ENCODE measurements at places on chromosomes 13 and 19.
A peak's percentile ranks its signal among the peaks of the same experiment; 100 is the strongest.

DNA sequence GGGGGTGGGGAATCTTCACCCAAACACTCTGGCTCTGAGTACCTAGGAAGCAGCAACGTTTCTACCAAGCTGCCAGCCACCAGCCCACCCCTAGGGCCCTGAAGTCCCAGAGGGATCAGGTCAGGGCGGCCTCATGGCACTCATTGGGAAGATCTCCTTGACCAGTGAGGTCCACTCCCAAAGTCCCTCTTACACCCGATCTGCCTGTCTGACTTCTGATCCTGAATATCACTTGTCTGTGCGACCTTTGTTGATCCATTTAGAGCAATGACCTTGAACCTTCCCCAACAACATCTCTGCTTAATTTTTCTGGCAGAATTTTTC lies 2.1 kb upstream of the GNA15 start:
- no peak for DNase-seq

- DNase-seq, result no peak
These were observed 4.3 kb downstream of the CTU1 start for GRCh38 chr19:51103926-51104341.

- DNase-seq, result peak; percentile 80
These were observed at the start of gene ZNF382 for GRCh38 chr19:36605101-36605876. ZNF382 (plus strand) TSS chr19:36605313; CDS start chr19:36609915, 4,602 bp downstream.

GRCh38 chr19:30710721-30711120 lies 338.5 kb downstream of the ZNF536 start:
- DNase-seq, result no peak

DNA sequence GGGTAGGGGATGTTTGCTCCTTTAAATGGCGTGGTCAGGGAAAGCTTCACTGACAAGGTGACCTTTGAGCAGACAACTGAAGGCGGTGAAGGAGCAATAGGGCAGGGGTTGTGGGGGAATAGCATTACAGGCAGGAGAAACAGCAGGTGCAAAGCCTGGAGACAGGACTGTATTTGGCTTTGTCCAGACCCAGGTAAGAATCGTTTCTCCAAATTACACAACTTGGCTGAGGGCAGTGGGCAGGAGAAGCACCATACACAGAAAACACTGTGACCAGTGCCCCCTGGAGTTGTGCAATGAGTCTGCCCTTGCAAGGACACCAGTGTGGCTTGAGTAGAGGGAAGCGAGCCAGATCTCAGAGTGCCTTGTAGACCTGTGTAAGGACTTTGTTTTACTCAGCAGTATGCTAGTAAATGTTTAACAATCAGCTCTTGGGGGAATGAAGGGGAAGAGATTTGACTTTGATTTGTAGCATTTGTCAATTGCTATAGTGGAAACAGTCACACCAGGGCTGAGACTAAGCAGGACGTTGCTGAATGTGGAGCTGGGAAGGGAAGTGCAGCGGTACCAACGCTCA lies 360.0 kb downstream of the DCT start:
- DNase-seq, result no peak

GRCh38 chr19:20879501-20879900 lies 43.5 kb upstream of the ZNF85 start:
- no peak for DNase-seq

GRCh38 chr13:76886005-76886291 lies 257 bp downstream of the KCTD12 start:
- DNase-seq, result no peak

DNA sequence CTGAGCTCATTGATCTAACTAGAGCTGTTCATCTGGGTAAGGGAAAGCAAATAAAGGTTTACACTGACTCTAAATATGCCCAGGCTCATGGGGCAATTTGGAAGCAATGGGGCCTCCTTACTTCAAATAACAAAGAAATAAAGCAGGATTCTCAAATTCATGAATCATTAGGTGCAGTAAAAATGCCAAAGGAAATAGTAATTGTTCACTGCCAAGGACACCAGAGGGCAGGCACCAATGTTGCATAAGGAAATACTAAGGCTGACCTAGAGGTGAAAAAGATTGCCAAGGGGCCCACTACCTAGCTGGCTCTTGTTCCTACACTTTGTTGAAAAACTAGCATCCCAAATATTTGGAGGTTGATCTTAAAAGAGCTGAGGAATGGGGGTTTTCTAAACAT lies 1686.7 kb upstream of the MIR17HG start:
- no peak for DNase-seq

GRCh38 chr13:32023698-32024097 lies 7.9 kb upstream of the FRY start:
- DNase-seq, result no peak

GRCh38 chr19:45099467-45100191 lies 6.7 kb downstream of the PPP1R37 start:
- DNase-seq, result no peak

DNA sequence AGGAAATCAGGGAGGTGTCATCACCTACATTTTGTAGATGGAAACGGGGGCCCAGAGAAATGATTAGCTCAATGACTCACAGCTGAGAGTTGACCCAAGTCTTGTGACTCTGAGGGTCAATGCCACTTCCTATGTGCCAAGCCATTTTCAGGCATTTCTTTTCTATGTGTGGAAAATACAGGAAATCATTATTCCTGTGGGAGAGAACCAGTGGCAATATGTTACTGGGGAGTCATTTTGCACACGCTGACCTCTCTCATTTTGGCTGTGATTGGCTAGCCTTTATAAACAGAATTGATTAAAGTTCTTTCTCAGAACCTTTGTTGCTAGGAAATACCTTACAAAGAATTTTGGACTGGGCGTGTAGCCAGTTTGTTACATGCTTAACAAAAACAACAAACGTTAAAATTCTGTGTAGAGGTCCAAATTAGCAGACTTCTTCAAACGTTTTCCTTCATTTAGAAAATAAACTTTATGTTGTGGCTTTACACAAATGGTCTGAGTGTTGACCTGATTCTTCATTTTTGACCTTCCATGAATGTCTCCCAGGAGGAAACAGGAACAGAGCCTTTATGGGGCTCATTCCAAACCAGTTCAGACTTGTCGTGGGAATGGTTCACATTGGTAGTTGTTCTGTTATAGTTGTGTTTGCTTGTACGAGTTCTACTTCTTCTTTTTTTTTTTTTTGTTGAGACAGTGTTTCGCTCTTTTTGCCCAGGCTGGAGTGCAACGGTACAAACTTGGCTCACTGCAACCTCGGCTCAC lies 11.4 kb downstream of the PCCA start:
- DNase-seq, result no peak

- no peak for DNase-seq
These were observed 9.1 kb downstream of the SLITRK5 start for GRCh38 chr13:87680298-87680697.

DNA sequence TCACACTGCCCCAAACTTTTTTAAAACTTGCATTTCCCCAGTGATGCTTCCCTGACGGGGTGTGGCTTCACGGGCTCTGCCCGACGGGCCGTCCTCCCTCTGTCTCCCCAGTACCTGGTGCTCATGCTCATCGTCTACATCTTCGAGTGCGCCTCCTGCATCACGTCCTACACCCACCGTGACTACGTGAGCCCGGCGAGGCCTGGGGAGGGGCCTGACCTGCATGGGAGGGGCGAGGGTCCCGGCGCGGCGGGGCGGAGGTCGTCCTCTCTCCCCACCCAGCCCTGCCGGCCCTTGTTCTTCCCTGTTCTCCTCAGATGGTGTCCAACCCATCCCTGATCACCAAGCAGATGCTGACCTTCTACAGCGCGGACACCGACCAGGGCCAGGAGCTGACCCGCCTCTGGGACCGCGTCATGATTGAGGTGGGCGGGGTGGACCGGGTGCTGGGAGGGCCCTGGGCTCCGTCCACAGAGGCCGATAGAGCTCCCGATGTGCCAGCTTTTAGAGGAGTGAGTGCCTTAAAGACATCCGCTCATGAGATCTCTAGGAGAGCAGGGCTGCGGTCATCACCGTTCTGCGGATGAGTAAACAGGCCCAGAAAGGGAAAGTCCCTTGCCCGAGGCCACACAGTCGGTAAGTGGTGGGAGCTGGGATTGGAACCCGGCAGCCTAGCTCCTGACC lies 6.9 kb downstream of the UPK1A start:
- DNase-seq, result peak; percentile 7

DNA sequence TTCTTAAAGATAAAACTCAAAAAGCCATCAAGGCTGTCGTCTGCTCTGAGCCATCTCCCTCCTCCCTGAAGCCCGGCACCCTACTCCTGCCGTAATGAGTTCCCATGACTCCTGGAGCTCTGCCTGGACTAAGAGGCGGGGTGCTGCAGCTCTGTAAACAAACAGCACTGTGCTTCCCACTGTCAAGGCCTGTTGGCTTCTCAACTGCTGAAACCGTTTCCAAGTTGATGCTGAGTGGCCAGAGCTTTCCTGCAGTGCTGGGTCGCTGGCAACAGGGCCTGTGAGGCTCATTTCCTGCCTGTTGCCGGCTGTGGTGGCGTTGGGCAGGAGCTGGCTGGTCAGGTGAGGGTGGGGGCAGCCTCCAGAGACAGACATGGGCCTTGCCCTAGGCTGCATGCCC lies 26.7 kb upstream of the ISYNA1 start:
- no peak for DNase-seq

DNA sequence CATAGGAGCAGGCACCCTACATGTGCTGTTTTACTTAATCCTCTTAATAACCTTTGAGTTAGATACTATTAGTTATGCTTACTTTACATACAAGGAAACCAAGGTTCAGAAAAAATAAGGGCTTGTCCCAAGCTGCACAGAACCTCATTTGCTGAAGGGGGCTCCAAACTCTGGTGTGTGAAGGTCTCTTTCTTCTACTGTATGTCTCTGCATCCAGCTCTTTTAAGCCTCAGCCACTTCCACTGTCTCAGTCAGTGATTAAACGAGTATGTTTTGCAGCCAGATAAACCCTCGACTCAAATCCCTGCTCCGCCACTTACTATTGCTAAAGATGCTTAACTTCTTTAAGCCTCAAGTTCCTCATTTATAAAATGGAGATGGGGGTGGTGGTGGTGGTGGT lies 112.4 kb upstream of the WASF3 start:
- no peak for DNase-seq

GRCh38 chr19:16544473-16545231 lies 2.4 kb upstream of the CHERP start:
- no peak for DNase-seq
